ENCODE measurements at places on chromosomes 3 and 15.

DNA sequence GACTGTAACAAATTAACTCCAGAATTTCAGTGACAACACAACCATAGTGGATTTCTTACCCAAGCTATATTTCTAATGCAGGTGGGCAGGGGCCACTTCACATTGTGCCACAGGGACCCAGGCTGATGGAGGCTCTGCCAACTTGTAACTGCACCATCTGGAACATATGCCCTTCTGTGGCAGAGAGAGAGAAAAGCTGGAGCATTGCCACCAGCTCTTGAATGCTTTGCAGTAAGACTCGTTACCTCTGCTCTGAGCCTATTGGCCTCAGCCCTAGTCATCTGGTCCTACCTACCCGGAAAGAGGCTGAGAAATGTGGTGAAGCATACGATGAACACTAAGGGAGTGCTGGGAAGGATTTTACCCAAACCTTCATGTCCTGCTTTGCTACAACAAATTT, 587.1 kb downstream of the ZNF385D start:
- DNase-seq: no peak

DNA sequence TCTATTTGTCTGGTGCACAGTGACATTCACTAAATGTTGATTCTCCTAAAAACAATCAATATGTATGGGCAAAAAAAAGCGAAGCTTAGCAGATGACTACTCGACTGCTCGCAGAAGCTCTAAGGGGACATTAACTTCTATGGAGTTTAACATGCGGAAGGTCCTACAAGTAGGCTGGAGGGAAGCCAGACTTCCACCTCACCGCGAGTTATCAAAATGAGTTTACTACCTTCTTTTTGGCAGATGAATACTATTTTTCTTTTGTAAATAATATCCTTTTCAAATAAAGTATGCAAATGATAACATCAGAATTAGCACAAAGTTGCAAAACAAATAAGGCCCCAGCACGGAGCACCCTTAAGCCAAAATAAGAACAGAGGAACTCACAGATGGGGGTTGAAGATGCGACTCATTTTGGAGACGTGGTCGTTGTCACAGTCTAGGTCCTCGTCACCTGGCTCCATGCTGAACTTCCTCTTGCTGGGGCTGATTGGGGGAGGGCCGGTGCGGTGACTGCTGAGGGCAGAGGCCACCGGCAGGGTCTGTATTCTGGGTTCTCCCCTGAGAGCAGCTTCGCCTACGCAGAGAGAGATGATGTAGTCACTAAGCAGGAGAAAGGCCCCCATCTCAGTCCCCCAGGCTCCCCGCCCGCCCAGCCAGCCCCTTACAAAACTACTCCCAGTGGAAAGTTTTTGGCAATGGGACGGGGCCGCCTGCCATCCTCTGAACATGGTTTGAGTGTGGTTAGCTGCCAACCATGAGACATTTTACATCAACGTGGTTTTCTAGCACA, 42.1 kb downstream of the VGLL4 start:
- DNase-seq: no peak

GRCh38 chr15:87711026-87711425, 545.5 kb downstream of the NTRK3 start:
- DNase-seq: no peak

DNA sequence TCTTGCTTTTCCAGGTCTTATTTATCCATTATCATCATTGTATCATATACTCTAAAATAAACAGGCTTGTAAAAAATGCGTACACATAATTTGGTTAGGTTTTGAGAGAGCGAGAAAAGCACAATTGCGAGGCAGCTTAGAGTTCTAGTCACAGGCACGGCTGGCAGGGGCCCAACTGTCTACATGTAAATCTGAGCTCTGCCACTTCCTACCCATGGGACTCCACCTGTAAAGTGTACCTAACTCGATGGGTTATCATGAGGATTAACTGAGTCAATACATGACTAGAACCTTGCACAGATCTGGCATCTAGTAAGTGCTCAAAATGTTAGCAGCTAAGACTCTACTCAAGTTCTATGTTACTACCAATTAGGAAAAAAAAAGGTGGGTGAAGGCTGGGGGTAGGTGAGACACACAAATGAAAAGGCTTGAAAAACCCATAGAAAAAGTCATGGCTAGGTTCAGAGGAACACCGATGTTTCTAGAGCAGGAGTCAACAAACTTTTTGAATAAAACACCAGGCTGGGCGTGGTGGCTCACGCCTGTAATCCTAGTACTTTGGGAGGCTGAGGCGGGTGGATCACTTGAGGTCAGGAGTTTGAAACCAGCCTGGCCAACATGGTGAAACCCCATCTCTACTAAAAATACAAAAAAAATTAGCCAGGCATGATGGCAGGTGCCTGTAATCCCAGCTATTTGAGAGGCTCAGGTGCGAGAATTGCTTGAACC, 36.2 kb downstream of the GLB1 start:
- DNase-seq: no peak

DNA sequence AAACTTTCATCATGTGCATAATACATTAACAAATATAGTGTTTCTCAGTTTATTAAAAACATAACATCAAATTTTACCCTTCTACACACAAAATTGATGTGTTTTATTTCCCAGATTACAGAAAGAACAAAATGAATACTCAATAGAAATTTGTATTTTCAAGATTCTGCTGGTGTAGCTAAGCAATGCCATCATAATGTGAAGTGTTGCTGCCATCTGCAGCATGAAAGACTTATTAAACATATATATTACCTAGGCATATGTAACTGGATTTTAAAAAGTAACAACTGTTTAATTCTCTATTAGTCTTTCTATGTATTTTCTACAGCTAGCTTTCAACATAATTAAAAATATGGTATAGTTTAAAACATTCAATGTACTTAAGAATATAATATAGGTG, 27.5 kb downstream of the PLSCR5 start:
- DNase-seq: no peak

- DNase-seq: no peak
These were observed 138.8 kb upstream of the PRR20G start for GRCh38 chr3:127426444-127427153.

GRCh38 chr3:163048881-163049280, 1552.3 kb downstream of the OTOL1 start:
- DNase-seq: no peak

DNA sequence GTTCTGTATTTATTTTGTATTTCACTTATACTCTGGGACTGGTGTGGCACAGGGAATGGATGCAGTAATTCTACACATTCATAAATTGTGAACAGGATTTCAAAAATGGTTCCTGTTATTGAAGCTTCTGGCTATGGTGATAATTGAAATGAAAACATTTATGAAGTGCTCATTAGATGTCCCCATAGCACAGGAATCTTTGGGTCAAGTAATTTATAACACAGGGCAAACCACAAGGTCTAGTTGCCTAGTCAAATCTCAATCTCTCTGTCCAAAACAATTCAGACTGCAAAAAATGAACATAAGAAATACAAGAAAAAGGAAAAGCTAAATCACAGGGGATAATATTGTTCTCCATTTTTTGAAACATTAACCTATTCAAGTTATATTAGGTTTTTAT, 117.5 kb upstream of the PTPRG start:
- no peak for DNase-seq

- DNase-seq: no peak
These were observed 44.0 kb downstream of the SMAD3 start for GRCh38 chr15:67109141-67110034.

DNA sequence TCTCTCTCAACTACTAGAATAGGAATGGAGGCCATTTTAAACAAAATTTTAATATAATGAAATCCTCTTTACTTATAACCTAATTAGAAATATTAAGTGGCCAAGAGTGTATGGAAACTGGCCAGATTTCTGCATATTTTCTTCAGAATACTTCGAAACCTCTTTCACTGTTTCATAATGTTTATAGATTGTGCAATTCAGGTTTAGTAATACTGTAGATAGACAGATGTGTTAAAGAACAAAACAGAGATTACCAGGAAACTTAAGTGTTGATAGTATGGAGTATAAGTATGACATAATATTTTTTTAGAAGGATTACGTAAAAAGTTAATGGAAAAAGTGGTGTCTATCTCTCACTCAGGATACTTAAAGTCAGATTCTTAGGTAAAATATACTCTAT, 4.7 kb downstream of the ABHD5 start:
- no peak for DNase-seq

GRCh38 chr15:86082619-86083380, 3.1 kb downstream of the AGBL1 start:
- DNase-seq: no peak

DNA sequence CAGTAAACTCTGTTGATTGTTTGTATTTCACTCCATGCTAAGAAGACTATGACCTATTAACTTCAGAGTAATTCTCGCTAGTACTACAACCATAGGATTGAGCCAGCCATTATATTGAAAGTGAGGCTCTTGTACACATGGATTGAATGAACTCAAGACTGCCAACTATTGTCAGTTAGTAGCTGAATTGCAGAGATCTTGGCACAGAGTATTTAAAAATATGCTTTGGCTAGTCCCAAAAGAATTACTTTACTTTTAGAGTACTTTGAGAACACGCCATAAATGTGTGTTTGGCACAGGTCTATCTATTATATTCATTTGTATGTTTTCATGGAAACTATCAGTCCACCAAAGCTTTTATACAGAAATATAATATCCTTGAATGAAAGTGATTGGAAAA, 226.7 kb upstream of the DCBLD2 start:
- DNase-seq: no peak

GRCh38 chr3:131151-131888, 65.2 kb upstream of the CHL1 start:
- no peak for DNase-seq

- no peak for DNase-seq
These were observed 41.5 kb downstream of the ABHD17C start for GRCh38 chr15:80736560-80736959.

- DNase-seq: no peak
These were observed 135.2 kb downstream of the VGLL4 start for GRCh38 chr3:11508346-11509172.

- no peak for DNase-seq
These were observed 429 bp upstream of the LOXL1 start for GRCh38 chr15:73925848-73926218.

DNA sequence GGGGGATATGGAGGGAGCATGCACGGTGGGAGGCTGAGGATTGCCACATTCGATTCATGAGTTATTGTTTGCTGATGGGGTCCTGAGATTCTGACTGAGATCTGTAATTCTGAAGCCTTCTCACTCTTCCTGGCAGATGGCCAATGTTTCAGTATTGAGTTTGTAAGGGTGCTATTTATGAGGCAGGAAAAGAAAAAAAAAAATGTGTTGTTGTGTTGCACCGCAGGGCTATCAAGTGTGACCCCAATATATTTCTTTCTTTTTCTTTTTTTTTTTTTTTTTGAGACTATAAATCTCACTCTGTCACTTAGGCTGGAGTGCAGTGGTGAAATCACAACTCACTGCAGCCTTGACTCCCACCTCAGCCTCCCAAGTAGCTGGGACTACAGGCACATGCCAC, 3.2 kb upstream of the SENP2 start:
- no peak for DNase-seq

- no peak for DNase-seq
These were observed 98.4 kb downstream of the SNRPN start for GRCh38 chr15:25053000-25053815.

- DNase-seq: no peak
These were observed 14.2 kb upstream of the NRROS start for GRCh38 chr3:196625331-196625730.

GRCh38 chr15:56653787-56654186, 79.5 kb downstream of the ZNF280D start:
- DNase-seq: no peak

- no peak for DNase-seq
These were observed 114.5 kb downstream of the FOXB1 start for GRCh38 chr15:60118626-60119025.

GRCh38 chr3:41029356-41029755, 169.9 kb upstream of the CTNNB1 start:
- DNase-seq: no peak

DNA sequence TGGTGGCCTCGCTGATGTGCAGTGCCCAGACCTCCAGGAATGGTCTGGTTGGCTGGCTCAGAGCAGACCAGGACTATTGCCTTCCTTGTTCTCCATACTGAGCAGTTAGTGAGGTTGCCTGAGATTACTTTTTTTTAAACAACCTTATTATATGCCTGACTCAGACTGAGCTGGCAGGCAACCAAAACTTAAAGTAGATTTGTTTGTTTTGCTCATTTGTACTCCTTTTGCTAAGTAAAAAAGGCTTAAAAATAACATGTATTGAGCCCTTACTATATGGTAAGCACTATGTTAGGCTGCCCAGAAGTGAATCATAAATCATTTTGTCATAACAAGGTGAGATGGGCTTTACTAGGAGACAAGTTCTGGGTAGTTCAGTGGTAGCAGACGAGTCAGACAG, 92.4 kb downstream of the GHSR start:
- DNase-seq: no peak
